ENCODE measurements at places on chromosomes 2 and 18. TPM values are rescaled to one million over a fixed set of nuclear protein-coding genes. Genes with fewer than 3 reads are reported as not detected.

The HOXD13 gene
- not detected for total RNA-seq

The HOXD12 gene
- not detected for total RNA-seq

The NXPH2 gene
- total RNA-seq: 5.3 TPM

The SS18 gene
- total RNA-seq: 84.4 TPM

The CHRNG gene
- total RNA-seq: not detected

The EMILIN2 gene
- total RNA-seq: 12.5 TPM

The TMEM163 gene
- 3.7 TPM for total RNA-seq

The EFEMP1 gene
- total RNA-seq: 43.9 TPM

The TCF23 gene
- not detected for total RNA-seq

The UPP2 gene
- total RNA-seq: not detected

Data from progenitor cell of endocrine pancreas (in vitro differentiated cells).